ENCODE measurements at places on chromosomes 1 and 21. TPM values are rescaled to one million over a fixed set of nuclear protein-coding genes. Genes with fewer than 3 reads are reported as not detected.

Gene KAZN
- total RNA-seq, result 2.0 TPM

Gene EPHB2
- 50.7 TPM for total RNA-seq

Gene S100A1
- not detected for total RNA-seq

Gene S1PR1
- 164 TPM for total RNA-seq

Gene FCRL1
- total RNA-seq, result not detected

Gene CHAF1B
- 2.1 TPM for total RNA-seq

Gene ANGPTL3
- not detected for total RNA-seq

Gene TCHH
- under 0.01 TPM for total RNA-seq

Gene SLC37A1
- 6.9 TPM for total RNA-seq

All from endothelial cell of coronary artery (primary cell).